ENCODE measurements at places on chromosomes 1 and 21.

- no peak for DNase-seq
Measured at GRCh38 chr1:214005708-214006107, 17.9 kb downstream of the PROX1 start.

DNA sequence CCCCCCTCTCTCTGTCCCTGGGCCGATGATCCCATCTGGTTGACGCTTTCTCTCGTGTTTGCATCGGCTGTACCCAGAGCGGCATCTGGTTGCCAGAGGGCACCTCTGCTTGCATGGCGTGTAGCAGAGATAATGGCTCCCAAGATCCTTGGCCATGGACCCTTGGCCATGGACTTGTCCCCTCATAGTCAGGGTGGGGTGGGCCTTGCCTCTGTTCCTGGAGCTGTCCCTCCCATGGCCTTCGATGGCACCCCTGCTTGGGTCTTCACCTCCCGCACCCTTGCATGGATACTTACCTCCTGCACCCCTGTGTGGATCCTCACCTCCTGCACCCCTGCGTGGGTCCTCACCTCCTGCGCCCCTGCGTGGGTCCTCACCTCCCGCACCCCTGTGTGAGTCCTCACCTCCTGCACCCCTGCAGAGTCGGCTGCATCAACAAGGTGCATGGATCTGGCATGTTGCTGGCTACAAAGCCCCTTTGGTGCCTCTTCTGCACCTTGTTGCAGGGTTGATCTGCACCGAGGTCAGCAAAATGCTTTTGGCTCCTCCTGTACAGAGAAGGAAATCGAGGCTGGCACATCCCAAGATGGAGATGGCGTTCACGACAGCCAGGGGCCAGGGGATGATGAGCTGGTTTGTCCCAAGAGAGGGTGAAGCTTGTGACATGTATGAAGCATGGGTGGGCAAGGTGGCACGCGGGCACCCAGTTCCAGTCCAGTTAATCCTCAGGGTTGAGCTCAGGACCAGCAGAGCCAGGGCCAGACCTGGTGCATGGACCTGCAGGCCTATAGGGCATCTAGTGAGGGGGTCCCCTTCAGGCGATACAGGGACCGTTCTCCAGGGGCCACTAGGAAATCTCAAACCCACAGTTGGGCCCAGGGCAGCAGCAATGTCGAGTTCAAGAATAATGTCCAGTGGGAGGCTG, 46.1 kb upstream of the C1orf174 start:
- DNase-seq = no peak

- no peak for DNase-seq
Measured at GRCh38 chr21:35508139-35508888, 459.2 kb upstream of the RUNX1 start.

GRCh38 chr1:159291424-159291823, 10.7 kb upstream of the FCER1A start:
- no peak for DNase-seq

- DNase-seq = no peak
Measured at GRCh38 chr21:24339406-24339805, 1267.9 kb downstream of the MRPL39 start.

DNA sequence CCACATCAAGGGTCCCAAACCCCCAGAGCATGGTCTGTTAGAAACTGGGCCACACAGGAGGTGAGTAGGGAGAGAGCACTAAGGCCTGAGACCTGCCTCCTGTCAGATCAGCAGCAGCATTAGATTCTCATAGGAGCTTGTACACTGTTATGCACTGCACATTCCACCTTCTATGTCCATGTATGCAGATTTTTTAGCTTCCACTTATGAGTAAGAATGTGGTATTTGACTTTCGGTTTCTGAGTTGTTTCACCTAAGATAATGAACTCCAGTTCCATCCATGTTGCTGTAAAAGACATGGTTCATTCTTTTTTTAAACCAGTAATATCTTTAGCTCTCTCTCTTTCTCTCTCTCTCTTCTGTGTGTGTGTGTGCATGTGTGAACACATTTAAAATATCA, 663 bp upstream of the GBP6 start:
- no peak for DNase-seq

- DNase-seq = no peak
Measured at GRCh38 chr1:65425006-65425405, 4.5 kb downstream of the LEPR start.

GRCh38 chr1:231684356-231685244, 58.0 kb downstream of the DISC1 start:
- no peak for DNase-seq

- no peak for DNase-seq
Measured at GRCh38 chr1:10108948-10109708, 76.4 kb downstream of the UBE4B start.

- DNase-seq = no peak
Measured at GRCh38 chr1:37255136-37255795, 219.1 kb upstream of the ZC3H12A start.

- no peak for DNase-seq
Measured at GRCh38 chr1:30805304-30806003, 47.9 kb upstream of the LAPTM5 start.

- no peak for DNase-seq
Measured at GRCh38 chr1:222702210-222702609, 10.1 kb downstream of the AIDA start.

DNA sequence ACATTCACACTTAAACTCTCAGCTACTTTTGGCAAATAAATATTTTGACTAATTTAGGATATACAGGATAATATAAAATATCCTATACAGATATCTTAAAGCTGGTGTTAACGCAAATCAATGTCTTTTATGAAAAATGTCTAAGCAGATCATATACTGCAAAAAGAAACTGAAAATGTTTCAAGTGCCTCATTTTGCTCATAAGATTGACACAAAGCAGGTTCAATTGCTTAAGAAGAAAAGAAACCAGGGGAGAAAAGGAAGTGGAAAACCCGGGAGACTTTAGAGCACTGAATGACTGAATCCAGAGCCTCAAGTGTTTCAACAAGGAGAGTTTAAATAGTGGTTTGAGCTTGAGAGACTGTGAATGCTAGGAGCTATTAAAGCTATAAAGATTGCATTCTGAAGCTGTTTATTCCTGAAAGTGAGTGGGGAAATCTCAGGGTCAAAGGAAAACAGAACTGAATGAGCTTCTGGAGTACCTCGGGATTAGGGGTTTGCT, 1943.0 kb downstream of the MRPL39 start:
- no peak for DNase-seq

GRCh38 chr1:14946684-14947238, 206.8 kb upstream of the TMEM51 start:
- DNase-seq = no peak

GRCh38 chr21:42143111-42143510, 72.0 kb downstream of the UMODL1 start:
- no peak for DNase-seq

GRCh38 chr1:214454569-214455396, 96.6 kb downstream of the PTPN14 start:
- DNase-seq = no peak

- DNase-seq = no peak
Measured at GRCh38 chr1:35629051-35629450, 12.3 kb downstream of the PSMB2 start.

- DNase-seq = no peak
Measured at GRCh38 chr1:7515175-7515574, 255.9 kb upstream of the VAMP3 start.

DNA sequence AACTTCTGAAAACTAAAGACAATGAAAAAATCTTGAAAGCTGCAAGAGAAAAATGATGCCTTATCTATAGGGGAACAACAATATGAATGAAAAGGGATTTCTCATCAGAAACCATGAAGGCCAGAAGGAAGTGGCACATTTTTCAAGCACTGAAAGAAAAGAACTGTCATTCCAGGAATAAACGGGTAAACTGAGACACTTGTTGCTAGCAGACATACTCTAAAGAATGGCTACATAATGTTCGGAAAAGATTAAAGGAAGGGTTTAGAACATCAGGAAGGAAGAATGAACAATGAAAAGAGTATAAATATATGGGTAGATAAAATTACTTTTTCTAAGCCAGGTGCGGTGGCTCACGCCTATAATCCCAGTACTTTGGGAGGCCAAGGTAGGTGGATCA, 14.5 kb downstream of the RBBP5 start:
- no peak for DNase-seq

DNA sequence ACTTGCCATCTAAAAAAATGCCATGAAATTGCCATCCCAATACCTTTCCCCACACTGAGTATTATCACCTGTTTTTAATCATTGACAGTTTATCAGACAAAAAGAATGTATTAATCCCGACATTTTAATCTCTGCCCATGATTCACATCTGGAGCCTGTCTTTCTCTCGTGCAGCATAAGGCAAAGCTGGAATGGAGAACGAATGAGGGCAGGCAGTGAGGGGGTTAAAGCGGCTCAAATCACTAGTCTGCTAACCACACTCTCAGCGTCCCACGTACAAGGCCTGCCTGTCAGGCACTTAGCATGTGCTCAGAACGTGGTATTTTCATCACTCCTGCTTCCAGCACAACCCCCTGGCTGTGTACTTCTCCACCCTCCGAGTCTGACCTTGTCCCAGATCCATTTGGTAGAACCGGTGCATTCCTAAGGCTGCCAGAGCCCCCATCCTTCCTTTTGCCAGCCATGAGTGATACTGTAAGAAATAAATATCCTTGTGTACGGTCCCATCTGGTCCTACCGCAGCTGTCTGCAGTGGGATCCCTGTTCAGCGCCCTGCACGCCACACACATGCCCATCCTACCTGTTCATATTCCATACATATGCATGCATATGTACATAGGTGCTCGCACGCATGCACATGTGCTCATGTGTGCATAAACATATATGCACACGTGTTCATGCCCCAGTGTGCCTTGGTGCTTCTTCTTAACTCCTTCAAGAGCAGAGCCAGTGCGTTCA, 34.6 kb upstream of the FHAD1 start:
- DNase-seq = no peak

- no peak for DNase-seq
Measured at GRCh38 chr1:182255494-182255893, 136.1 kb downstream of the GLUL start.

DNA sequence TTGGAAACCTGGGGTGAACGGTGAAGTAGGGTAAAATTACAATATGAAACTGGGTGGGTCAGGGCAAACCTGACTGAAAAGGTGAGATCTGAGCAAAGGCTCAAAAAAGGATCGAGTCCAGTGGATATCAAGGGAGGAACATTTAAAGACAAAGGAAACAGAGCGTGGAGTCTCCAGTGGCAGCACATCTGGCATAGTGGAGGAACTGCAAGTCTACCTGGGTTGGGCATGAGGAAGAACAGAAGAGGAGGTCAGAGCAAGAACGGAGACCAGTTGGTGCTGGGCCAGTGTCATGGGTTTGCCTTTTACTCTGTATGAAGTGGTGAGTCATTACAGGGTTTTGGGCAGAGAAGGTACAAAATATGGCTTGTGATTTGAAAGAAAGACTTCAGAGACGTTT, 163.7 kb downstream of the NTPCR start:
- no peak for DNase-seq

- DNase-seq = no peak
Measured at GRCh38 chr1:193589597-193590040, 403.2 kb upstream of the B3GALT2 start.

DNA sequence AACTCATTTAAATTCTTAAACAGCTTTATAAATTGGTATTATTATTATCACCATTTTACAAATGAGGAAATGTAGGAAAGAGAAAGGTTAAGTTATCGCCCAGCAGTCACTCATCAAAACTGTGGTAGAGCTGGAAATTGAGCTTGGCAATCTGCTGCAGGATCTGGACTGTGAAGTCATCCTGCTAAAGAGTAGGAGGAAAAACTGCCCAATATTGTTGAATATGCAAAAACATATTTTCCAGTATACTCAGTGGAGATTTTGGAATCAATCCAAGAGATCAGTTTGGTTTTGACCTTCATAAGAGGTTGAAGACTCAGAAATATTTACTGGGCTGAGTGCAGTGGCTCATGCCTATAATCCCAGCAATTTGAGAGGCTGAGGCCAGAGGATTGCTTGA, 16.9 kb upstream of the RC3H1 start:
- no peak for DNase-seq

DNA sequence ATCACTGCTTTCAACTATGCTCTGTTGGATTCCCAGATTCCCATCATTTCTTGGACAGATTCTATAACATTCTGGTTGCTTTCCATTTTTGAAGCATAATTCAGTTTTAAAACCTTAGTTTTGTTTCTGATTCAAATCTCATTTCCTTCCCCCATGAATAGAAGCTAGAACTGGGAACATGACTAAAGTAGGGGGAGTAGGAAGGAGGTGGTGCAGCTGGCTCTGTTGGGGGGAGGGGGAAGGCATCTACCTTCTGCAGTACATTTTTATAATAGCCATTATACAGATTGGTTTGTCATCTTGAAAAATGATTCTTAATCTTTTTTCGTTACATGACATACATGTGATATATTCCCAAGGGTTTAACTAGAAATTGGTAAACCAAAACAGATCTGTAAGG, 48.1 kb downstream of the SMG7 start:
- DNase-seq = no peak

All from activated CD4-positive, alpha-beta T cell treated with anti-CD3 and anti-CD28 coated beads for 24 hours (primary cell).